Neural crest cell (in vitro differentiated cells): ENCODE measurements at places on chromosomes 6 and 20.

GRCh38 chr6:116472706-116473105 lies 11.5 kb downstream of the CALHM6 start:
- no peak for DNase-seq

- no peak for DNase-seq
Measured at GRCh38 chr20:25276533-25277050, 28.7 kb downstream of the PYGB start.

- no peak for DNase-seq
Measured at GRCh38 chr6:69276204-69276603, 520.6 kb downstream of the LMBRD1 start.

GRCh38 chr6:29705389-29706231 lies 17.6 kb upstream of the HLA-F start:
- no peak for DNase-seq

- DNase-seq = no peak
Measured at GRCh38 chr6:124974771-124975377, 12.6 kb downstream of the RNF217 start.

GRCh38 chr6:30100585-30101443 lies 12.1 kb downstream of the TRIM31 start:
- DNase-seq = no peak

DNA sequence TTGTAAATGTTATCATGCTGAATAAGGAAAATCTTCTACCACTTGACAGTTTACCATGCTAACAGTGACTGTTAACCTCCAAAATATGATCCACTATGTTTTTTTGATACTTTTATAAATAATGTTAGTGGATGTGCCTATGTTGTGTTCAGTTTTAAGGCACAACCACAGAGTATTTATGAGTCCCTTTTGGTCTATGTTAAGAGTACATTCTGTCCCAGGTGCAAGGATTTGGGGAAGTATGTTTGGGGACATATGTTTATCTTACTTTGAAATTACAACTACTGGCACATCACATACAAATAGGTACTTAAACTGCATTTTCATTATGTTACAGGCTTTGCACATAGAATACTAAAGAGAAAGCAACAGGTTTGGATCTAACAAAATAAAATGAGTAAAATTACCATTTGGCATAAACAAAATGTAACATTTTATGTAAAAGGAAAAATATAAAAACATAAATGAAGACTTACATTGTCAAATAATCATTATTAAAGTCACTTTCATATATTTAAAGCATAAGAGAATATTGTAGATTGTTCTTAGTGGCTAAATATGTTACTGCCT lies 71.2 kb downstream of the SESN1 start:
- no peak for DNase-seq

DNA sequence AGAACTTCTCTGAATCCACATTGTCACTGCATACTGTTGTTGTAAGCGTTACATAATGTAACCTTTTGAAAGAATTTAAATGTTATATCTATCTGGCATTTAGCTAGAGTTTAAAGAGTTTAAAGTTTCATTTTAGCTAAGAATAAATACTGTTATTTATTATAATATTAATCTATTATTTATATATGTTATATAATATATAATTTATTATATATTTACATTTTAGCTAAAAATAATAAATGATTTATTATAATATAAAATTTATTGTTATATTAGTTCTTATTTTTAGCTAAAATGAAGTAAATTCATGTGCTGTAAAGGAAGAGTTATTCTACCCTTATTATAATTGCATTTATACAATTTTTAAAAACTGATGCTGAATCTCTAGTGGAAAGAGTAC lies 255.4 kb upstream of the QKI start:
- DNase-seq = no peak

DNA sequence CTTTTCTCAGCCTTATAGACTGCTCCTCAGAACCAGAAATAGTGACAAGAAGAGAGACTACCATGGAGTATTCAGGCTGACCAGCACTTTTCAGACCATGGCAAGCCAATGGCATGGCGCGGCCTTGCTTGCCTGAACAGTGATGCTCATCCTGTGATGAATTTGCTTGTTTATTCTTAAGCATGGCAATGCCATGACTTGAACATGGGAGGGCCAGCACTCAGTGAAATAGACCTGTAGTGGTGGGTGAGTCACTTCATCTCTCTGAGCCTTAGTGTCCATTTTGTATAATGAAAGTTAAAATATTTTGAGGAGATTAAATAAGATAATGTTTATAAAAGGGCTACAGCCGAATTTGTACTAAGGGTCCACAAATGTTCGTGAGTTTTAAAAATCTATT lies 79.1 kb downstream of the LRRC1 start:
- no peak for DNase-seq

- no peak for DNase-seq
Measured at GRCh38 chr6:149458806-149459205, 26.0 kb downstream of the ZC3H12D start.

DNA sequence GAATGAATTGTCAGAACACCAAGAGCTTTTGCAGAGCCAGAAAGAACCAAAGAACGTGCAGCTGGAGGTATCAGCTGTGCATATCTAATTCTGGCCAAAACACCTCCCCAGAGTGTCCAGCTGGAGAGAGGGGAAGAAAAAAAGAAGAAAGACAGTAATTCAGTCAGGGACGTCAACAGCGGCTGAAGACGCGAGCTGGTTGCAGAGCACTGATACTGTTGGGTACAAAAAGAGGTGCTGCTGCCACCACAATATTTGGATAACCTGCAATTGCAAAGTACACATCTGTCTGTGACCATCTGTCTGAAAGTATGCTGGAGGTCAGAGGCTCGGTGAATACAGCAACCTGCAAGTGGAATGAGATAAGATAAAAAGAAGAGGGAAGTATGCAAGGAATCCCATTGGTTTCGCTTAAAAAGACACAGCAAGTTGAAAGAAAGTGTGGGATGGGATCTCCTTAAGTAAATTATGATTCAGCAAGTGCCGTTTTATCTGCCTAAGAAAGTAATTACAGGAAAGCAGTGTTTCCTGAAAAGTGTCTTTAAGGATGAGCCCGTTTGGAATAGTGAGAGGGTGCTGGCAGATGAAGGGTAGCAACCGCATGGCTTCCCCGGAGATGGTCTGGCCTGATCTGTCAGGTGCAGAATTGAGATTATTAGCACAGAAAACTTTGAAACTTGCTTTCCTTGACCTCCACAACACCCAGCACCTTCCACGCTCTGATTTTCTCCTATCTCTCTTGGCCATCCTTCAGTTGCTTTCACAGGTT lies 189.9 kb upstream of the PRDM1 start:
- no peak for DNase-seq

GRCh38 chr6:22222469-22222868 lies 74.4 kb downstream of the PRL start:
- no peak for DNase-seq

DNA sequence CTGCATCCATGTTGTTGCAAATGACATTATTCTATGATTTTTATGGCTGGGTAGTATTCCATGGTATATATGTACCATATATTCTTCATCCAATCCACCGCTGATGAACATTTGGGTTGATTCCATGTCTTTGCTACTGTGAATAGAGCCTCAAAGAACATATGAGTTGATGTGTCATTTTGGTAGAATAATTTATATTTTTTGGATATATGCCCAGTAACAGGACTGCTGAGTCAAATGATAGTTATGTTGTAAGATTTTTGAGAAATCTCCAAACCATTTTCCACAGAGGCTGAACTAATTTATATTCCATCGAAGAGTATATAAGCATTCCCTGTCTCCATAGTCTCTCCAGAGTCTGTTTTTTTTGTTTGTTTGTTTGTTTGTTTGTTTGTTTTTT lies 1373.5 kb downstream of the GRIK2 start:
- DNase-seq = no peak

GRCh38 chr6:8526624-8527023 lies 91.3 kb upstream of the SLC35B3 start:
- DNase-seq = no peak

- no peak for DNase-seq
Measured at GRCh38 chr6:160085713-160086505, 35.7 kb upstream of the SLC22A1 start.

DNA sequence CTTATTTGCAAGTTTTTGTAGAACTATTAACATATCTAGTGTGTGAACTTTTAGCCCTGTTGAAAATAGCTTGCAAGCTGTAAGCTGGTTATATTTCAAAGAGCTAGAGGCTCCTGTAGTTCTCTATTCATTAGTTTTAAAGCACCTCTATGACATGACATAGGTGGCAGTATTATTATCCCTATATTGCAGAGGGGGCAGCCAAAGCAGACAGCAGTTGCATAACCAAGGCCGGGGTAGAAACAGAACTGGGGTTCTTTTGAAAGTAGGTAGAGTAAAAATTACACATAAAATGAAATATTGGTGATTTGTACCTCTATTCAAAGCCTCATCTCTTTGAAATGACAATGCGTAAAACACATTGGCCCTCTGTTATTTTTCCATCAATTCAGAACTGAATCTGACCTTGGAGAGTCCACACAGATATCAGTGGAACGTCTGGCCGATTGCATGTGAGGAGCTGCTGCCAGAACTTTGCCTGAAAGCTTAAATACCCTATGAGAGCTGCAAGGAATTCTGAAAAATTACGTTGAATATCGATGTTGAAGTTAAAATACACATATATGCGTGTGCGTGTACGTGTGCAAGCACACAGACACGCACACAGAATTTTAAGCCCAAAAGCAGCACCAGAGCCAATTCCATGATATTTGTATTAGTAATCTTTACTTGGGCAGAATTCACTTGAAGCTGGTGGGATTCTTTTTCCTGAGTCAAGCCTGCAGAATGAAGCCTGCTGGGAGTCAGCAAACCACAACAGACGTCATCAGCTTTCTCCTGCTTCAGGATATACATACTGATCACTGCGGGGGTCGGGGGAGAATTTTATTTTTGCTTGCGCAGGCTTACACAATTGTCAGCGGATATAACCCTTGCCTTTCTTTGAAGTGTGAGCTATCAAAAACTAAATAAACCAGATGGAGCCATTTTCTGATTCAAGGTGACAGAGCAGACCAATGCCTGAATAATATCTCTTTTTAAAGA lies 163.2 kb downstream of the PDE7B start:
- no peak for DNase-seq

DNA sequence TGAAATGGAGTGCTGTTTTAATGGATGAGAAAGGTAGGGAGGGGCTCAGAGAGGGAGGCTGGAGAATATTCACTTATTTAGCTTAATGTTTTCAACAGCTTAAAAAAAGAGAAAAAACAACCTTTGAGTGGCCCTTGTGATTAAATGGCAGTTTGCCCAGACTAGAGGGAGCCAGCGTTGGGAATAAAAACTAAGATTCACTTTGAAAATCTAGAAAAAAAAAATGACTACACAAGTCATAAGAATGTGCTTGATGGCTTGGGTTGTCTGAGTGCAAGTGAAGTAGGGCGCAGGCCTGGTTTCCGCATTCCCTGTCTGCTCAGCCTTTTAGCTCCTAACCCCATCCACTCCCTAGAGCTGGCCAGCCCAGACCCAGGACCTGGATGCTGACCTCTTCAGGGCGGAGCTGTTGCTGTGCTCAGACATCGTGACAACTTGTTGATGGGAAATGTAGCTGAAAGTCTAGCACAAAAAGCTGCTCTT lies 28.9 kb downstream of the UTRN start:
- DNase-seq = no peak

DNA sequence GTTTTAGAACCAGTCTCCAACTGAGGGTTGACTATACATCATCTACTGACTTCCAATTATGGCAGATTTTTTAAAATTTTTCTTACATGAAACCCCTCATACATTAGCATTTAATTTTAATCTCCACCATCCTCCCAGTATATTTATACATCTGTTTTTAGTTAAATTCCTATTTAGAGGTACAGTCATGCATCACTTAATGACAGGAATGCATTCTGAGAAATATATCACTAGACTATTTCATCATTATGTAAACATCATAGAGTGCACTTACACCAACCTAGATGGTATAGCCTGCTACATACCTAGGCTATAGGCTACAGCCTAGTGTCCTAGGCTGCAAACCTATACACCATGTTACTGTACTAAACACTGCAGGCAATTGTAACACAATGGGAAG lies 316.7 kb upstream of the MARCKS start:
- no peak for DNase-seq

- no peak for DNase-seq
Measured at GRCh38 chr20:24744747-24745146, 204.3 kb upstream of the CST7 start.

GRCh38 chr6:159966339-159966738 lies 2.5 kb upstream of the IGF2R start:
- DNase-seq = no peak

- no peak for DNase-seq
Measured at GRCh38 chr6:34298941-34299340, 50.1 kb upstream of the SMIM29 start.

DNA sequence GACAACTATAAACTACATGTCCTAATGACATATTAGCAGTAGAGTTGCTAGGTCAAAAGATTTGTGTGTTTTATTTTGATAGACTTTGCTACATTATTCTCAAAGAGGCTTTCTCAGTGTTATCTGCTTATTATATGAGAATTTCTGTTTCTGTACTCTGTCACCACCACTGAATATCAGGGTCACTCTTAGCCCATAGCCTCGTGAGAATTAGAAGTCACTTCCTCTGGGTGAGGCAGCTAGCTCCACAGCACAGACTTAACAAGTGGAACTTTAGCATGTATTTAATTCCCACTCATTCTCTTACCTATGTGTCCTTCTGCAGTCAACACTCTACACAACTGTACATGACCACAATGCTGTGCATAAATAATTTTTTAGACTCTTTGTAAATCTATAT lies 6.7 kb downstream of the PHACTR2 start:
- DNase-seq = no peak

GRCh38 chr20:18815194-18815942 lies 1.8 kb downstream of the SCP2D1 start:
- DNase-seq = no peak

DNA sequence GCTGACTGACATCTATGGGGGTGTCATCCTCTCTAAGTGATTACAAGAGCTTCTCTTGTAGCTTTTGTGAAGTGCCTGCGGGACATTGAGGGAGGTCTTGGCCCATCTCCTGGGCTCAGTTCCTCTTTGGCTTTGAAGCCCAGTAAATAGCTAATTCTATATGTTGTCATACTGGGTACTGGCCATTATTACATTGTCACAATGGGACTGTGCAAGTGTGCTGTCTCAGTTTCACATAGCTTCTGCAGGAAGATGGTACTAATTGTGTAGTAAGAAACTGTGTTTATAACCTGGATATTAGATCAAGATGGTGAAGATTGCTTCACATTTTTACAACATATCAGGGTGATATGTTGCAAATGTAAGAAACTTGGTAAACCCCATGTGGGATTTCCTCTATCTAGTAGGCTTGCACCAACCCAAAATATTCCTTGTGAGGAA lies 19.9 kb downstream of the SPINT3 start:
- DNase-seq = no peak

- DNase-seq = no peak
Measured at GRCh38 chr6:50707652-50708300, 5.5 kb upstream of the TFAP2D start.

- DNase-seq = peak; percentile 88
Measured at GRCh38 chr6:27126815-27127537, 120.5 kb upstream of the PRSS16 start.
